ENCODE measurements at places on chromosomes 7 and 10.

DNA sequence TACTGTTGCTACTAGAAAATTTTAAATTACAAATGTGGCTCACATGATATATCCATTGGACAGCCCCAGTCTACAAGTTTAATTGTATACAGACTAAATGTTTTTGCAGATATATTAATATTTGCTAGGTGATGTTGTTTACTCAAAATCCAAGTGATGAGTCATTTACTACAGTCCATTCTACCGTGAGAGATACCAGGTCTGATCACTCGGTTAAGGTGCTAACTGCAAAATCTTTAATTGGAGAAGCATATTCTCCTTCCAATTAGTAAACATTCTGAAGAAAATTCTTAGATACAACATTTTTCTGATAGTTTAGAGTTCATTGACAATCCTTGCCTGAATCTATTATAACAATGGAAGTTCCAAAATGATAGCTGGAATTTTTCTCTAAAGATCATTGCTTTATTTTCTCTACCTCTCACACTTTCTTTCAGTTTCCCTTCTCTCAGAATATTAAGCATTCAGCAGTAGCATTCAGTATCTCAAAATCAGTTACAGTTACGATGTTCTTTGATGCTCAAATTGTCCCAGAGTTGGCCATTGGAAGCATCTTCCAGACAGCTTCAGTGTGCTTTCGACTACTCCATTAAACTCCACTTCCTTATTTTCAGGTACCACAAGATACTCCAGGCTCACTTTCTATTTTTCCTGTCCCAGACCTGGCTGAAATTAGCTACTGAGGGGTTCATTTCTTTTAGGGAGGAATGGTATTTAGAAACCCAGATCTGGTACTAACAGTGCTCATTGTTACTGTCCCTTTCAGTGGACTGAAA, 2.3 kb downstream of the ABCB1 start:
- DNase-seq, result no peak

- DNase-seq, result no peak
Observed at GRCh38 chr7:84675633-84676034, 481.0 kb upstream of the SEMA3A start.

- no peak for DNase-seq
Observed at GRCh38 chr10:78944723-78945312, 123.9 kb upstream of the ZMIZ1 start.

DNA sequence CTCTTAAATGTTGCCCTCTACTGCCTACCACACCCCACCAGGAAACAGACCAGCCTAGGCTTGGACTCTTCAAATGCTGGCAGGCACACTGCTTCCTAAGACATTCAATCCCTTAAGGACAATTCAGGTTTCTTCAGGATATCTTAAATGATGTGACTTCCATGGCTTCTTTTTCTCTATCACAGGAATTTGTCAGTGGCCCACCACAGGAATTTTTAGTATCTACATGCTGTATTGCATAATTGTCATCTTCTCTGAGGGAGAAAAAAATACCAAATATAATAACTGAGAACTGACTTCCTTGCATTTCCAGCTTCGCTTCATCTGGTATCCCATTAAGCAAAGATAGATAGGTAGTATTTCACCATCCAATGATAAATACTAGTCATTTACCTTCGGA, 129.3 kb downstream of the WNT2 start:
- no peak for DNase-seq
